Stimulated activated CD4-positive, alpha-beta T cell treated with anti-CD3 and anti-CD28 coated beads, Interleukin-15, amount 100 ng/mL, for 48 hours (primary cell): ENCODE measurements at places on chromosomes 7 and 10.

DNA sequence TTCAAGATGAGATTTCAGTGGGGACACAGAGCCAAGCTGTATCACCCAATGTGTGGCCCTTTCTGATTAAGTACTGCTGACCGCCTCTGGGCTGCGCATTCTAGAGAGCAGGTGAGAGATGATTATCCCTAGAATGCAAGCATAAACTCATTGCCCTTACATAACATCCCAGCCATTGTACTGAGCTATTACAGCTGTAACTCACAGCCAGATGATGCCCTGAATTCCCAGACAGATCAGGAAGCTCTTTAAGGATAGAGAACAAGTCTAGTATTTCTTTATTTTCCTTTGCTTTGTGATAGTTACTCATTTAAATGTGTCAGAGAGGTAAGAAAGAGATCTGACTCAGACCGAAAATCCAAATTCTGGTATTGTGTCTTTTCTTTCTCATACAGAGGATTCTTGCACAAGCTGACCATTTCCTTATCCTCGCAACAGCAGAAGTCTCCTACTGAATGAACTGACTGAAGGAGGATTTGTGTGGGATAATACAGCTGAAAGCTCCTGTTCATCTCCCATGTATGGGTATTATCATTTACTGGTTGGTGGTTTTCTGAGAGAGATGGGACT, 58.4 kb downstream of the ZNF22 start:
- no peak for DNase-seq

DNA sequence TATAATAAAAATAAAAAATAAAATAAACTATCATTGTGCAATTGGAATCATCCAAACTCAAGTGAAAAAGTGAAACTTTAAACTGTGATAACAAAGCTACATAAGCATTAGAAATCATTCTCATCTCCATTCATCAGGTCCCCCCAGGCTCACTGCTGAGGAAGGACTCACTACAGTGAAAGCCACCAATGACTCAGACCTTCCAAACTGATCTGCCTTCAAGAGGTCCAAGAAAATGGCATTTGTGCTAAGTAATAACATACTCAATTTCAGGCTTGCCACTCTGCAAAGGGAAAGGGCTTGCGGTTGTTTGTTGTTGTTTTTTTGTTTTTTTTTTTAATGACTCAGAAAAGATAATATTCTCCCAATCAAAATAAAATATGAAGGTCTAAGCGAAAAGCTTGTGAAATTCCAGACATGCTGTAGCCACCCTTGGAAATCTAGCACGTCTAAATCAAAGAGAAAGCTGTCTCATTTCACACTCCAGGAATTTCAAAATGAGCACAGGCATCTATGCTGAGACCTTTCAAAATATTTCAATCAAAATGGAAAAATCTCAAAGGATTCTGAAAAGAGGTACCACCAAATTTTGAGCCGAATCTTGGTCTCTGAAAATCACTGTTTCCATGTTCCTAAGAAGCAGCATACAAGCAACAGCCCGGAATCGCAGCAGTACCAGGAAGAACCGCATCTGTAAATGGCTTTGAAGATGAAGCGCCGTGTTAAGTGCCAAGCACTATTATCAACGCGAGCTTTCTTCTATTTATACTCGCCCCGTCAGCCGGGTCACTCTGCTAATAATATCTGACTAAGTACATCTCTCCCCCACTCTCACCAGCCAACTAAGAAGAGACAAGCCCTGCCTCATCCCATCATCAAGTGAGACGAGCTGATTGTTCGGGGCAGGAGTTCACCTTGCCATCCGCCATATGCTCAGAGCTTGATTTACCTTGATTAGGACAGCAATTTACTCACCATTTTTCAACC, 13.5 kb downstream of the SFMBT2 start:
- DNase-seq: no peak

DNA sequence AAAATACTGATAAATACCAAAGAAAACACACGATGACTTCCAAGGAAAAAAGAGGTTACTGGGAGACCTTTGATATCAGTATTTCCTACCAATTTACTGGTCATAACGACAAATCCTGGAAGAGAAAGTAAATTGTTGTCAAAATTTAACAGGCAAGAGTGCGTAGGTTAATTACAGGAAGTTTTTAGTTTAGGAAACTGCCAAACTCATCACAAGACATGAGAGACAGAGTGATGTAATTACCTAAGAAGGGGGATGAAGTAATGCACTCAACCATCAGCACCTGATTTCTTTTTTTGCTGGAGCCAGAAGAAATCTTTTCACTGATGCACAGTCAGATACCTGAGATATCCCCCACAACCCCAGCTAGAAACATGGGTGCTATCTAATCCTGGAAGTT, 16.8 kb downstream of the MACC1 start:
- no peak for DNase-seq

- peak; percentile 66 for DNase-seq
These were observed 27.6 kb upstream of the RNF32 start for GRCh38 chr7:156612930-156613329.

DNA sequence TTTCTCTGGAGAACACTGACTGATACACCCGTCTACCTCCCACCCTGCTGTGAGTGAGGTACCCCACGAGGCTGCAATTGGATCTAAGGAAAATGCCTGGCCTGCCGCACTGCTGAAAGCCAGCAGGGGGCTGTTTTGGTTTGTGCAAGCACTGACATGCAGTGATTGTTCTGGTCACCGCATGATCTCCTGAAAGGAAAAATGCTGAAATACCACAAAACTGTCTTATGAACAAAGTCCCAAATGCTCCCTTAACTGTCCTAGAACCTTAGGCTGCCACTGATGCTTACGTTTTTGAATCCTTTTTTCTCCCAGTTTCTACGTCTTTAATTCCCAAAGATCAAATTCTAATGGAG, 132.7 kb downstream of the JCAD start:
- no peak for DNase-seq

DNA sequence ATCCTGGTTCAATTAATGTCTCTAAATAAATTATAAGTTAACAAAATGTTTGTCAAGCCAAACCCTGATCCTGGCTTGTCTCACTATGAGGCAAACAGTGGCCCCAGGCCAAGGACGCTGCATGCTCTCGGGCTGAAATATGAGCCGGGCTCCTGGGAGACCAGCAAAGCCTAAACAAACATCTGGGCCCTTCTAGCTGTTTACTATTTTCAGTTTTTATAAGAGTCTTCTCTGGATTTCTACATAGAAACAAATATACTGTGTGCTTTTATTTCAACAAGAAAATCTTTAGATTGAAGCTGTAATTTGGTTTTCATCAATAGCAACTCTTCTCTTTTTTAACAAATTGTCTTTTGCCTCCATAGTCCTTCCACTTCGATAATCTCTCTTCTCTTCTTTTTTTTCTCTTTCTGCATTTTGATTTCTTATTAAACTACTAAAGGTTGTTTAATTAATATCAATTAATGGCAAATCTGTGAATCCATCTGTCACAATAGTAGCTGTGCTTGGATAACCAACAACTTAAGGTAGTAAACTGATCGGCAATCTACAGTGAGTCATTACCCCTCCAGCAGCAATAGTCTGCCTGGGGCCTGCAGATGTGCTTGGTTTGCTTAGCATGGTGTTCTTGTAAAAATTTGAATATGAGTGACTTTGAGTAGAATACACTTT, 83.3 kb upstream of the DNAJC1 start:
- no peak for DNase-seq

DNA sequence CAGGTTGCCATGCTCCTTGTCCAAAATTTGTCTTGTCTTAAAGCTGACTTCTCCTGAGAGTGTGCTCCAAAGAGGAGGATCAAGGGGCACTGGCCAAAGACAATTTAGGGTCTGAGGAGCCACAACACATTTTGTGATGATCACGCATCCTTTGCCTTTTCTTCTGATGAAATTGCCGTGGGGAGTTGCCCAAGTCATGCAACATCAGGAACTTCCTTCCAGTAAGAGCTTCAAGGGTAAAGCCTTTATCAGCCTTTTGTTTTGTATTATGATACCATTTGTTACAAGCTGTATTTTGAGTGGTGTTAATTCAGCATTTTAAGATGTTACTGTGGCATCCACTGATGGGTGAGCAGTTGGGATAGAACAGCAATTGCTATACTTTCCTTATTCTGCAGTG, 131.2 kb upstream of the MKI67 start:
- DNase-seq: no peak

DNA sequence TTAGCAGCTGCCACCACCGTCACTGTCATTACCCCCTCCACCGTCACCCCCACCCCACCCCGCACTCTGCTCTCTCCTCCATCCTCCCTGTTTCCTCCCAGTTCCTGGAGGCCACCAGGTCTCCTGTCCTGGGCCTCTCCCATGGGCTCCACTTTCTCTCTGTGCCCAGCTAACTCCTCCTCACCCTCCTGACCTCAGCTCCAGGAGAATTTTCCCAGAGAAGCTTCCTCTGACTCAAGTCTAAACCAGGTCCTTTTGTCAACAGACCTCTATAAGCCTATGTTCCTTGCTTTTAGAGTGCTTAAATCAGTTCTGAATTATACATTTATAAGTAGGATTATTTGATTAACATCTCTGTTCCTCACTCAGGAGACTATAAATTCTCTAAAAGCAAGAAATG, 150.0 kb downstream of the ARHGAP12 start:
- DNase-seq: no peak

GRCh38 chr7:22109761-22110160, 164.1 kb upstream of the CDCA7L start:
- no peak for DNase-seq

GRCh38 chr10:95478935-95479334, 82.2 kb downstream of the SORBS1 start:
- no peak for DNase-seq

DNA sequence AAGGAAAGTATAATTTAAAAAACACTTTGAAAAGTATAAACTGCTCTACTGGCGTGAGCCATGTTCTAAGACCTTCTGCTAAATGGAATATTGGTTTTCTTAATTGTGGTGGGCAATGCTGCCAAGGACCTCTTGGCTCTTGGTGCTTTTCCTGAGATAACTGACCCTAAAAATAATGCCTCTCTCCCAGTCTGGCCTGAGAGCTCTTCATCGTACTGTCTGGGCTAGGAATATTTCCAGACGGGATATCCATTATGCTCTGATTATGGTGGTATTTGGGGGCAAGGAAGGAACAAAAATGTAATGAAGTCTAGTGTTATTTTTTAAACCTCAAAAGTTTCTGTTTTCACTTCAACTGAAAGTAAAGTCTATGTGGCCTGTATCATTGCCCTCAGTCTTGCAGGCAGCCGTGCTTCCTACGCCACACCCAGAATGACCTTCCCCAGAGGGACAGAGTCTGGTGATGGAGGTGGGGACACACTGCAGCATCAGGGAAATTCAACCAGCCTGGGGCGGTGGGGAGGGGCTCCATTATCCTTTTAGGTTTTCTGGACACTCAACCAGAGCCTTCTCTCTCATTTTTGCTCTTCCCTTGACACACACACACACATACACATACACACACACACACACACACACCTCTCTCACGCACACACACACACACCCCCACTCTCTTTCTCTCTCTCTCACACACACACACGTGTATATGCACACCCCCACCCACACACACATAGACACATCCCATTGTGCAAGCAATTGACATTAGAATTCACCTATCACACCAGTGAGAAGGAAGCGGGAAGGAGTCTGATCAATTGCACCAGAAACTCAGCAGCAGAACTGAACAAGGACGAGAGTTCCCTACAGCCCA, 99.6 kb downstream of the LRRC18 start:
- no peak for DNase-seq

DNA sequence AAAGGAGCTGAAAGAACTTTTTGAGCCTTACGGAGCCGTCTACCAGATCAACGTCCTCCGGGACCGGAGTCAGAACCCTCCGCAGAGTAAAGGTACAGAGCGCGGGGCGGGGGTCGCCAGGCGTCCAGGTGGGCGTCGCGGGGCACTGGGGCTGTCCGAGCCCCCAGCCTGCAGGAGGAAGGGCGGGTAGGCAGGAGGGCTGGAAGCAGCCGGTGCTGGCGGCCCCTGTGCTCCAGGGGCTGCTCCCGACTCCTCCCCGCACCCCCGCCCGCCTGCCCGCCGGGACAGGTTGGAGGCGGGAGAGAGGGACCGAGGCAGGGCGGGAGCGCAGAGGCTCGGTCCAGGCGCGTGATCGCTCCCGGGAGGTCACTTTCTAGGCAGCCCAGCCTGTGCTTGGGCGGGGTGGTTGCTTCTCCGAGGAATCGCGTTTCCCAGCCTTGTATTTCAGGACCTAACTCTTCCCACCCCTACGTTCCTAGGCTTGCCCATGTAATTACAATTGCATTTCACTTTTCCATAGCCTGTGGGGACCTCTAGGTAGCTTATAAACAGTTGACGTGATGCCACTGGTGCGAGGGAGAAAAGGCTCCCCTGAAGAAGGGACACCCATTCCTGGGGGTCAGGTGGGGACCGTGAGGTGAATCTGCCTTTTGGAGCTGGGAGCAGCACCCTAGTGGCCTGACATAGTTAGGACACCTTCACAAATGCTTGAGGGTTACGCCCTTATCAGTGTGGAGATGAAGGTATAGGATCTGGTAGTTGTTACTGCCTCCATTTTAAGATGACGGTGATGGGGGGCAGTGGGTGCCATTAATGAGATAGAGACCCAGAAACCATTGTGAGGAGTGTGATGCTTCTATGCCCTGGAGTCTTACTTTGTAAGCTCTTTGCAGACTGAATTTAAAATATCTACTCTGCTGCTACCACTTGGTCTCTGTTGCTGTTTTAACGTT, 148.2 kb downstream of the CELF2 start:
- DNase-seq: peak; percentile 67

DNA sequence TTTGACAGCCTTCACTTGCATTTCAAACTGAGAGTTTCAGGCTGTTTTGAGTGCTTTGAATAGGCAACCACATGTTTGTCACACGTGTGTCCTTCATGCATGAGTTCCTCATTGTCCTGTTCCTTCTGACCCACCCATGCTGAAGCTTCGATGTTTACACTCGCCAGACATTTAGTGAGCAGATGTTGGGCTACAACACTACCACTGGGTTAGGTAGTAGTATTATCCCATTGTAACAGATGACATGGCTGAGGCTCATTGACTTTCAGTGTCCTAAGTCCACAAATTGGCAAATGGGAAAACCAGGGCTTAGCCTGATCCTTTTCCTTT, 456.1 kb downstream of the PHTF2 start:
- no peak for DNase-seq

DNA sequence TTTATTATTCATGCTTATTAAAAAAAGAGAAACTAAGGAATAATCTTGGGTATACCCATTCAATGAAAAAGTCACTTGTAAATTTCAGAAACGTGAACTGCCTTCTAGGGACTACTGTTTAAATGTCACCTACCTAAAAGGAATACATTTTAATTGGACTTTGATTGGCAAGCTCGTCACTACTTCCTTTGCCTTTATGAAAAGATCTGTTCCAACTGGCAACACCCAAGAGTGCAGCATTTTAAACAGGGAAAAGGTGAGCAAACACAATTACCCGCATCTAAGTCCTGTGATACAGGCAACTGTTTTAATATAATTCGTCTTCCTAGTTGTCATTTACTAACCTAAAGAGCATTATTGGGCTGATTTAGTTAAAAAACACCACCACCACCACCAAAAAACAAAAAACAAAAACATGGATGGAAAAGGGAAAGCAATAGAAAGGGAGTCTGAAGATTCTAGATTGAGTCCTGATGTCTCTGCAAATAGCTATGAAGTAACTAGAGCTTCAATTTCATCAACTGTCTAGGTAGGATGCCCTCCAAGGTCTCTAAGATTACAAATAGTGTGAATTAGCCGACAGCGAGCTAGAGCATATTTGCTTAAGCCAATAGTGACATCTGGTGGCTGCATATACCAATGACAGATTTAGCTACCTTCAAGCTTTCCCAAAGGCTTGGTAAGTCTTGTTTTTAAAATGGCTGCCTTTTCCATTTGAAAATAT, 33.8 kb upstream of the ICA1 start:
- DNase-seq: peak; percentile 5
